ENCODE measurements at places on chromosomes 2 and 18.

DNA sequence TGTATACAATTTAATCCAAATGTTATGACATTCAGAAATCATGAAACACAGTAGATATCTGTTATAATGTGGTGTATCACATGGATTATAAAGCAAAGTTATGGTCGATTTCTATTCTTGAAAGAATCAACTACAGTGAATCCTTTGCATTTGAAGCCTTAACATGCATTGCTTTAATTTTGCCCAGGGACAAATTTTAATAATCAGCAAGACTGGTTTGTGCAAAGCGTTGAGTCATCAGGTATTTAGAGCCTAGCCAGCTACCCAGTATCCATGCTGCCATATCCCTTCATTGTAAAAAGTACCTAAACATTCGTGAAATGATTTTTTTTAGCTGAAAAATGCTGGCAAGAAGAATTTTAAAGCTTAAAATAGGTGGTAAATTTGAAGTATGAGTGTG lies 8.9 kb upstream of the SPDYA start:
- no peak for DNase-seq

- DNase-seq = no peak
Observed at GRCh38 chr2:134310107-134311079, 56.5 kb downstream of the MGAT5 start.

GRCh38 chr2:238227587-238228032 lies 12.2 kb downstream of the HES6 start:
- no peak for DNase-seq

- no peak for DNase-seq
Observed at GRCh38 chr2:136527560-136527959, 237.8 kb upstream of the THSD7B start.

GRCh38 chr18:7623681-7624080 lies 56.6 kb downstream of the PTPRM start:
- no peak for DNase-seq

GRCh38 chr18:76715012-76715610 lies 107.2 kb upstream of the ZNF236 start:
- DNase-seq = no peak
